ENCODE measurements at places on chromosomes 3 and 15.
A peak's percentile ranks its signal among the peaks of the same experiment; 100 is the strongest.

GRCh38 chr3:185250247-185250646, 3.6 kb downstream of the EHHADH start:
- DNase-seq, result no peak

DNA sequence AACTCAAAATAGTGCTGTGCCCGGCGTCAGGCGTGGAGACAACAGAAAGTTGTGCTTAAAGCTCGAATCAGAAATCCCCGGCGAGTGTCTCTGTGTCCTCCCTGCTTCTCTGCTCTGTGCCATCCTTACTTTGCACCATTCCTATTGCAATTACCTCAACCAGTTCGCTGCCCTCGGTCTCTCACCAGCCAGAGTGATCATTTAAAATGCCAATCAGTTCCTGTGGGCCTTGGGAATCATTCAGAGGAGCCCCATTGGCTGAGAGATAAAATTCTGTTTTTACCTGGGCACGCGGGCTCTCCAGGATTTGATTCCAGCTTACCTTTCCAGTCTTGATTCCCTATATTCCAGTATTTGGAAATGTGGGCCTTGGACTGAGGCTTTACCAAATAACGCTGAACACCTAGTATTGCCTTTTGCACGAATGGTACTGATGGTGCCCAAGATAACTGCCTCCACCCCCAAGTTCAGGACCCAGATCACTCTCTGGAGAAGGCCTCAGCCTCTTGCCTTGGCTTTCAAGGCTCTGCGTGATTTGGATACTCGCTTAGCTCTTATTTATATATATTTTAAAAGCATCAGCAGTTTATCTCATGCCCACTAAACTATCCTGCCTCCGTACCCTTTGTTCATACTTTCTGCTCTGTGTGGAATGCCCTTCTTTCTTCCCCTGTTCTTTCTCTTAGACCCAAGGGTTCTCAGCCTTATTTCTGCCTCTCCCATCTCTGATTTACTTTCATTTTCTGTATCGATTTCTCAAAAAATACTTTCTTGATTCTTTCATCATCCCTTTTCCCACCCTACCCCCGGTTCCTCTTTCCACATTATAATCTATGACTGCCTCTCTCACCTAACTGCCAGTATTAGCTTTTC, 863 bp downstream of the PSMA4 start:
- DNase-seq, result no peak

- DNase-seq, result no peak
Observed at GRCh38 chr15:29969562-29970401, 113.0 kb upstream of the GOLGA8J start.

DNA sequence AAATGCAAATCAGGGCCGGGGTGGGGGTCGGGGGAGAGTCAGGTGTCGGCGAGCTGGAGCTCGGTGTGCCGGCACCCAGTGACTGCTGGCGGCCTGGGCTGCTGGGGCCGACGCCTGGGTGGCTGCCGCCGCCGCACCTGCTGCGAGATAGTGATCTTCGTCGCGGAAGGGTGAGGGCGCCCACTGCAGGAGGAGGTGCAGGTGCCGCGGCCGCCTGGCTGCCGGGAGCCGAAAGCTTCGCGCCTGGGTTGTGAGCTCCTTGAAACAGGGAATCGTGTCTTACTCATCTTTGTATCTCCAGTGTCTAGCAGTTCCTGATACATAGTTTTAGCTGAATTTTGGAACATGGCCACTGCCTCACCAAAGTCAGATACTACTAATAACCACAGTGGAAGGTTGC, 64.0 kb upstream of the CPOX start:
- no peak for DNase-seq

- no peak for DNase-seq
Observed at GRCh38 chr3:197835509-197835908, 44.5 kb downstream of the LRCH3 start.

DNA sequence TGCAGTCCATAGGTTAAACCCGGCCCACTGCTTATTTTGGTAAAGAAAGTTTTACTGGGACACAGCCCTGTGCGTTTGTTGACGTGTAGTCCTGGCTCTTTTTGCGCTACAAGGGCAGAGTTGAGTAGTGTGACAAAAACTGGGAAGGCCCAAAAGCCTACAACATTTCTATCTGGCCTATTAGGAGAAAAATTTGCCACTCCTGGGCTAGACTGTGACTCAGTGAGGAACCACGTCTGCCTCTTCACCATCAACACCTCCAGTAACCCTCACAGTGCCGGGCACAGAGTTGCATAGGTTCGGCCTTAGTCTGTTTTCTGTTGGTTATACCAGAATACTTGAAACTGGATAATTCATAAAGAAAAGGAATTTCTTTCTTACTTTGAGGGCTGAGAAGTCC, 110.3 kb downstream of the TOP2B start:
- DNase-seq, result no peak

- no peak for DNase-seq
Observed at GRCh38 chr3:159586571-159587202, 401.9 kb upstream of the IL12A start.

DNA sequence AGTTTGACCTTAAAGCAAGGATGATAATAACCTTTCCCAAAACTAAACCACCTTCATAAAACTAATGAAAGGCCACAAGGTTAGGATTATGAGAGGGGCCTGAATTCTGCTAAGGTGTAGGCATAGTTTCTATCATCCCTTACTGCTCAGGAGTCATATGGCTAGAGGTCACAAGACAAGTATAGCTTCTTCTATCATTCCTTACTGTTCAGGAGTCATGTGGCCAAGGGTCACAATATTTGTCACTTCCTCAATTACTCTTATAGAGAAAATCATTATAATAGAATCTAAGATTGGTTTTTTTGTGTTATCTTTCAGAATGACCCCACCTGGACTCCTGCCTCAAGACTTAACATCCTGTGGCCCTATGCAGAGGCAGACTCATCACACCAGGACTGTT, 36.6 kb downstream of the HERC1 start:
- DNase-seq, result no peak

DNA sequence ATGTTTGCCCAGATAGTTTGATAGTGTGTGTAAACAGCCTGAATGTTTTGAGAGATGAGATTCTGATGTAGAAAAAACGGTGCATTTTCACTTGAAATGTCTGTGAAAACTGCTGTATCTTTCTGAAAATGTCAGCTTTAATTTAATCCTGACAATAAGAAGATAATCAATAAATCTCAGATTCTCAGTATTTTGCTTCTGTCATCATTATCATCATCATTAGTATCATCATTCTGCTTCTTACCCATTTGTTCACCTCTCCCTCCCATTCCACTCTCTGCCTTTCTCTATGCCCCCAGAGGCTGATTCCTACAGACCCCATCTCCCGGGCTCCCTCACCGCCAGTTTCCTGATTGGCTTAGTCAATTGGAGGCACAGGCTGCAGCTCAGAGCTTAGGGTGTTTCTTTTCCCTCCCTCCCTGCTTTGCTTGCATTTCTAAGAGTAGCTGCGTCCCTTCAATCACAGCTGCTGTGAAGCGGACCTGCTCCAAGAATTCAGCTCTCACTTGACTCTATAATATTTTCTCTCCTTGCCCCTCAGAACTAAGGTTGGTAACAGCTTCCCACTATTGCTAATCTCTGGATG, 8.2 kb upstream of the SNTN start:
- no peak for DNase-seq

DNA sequence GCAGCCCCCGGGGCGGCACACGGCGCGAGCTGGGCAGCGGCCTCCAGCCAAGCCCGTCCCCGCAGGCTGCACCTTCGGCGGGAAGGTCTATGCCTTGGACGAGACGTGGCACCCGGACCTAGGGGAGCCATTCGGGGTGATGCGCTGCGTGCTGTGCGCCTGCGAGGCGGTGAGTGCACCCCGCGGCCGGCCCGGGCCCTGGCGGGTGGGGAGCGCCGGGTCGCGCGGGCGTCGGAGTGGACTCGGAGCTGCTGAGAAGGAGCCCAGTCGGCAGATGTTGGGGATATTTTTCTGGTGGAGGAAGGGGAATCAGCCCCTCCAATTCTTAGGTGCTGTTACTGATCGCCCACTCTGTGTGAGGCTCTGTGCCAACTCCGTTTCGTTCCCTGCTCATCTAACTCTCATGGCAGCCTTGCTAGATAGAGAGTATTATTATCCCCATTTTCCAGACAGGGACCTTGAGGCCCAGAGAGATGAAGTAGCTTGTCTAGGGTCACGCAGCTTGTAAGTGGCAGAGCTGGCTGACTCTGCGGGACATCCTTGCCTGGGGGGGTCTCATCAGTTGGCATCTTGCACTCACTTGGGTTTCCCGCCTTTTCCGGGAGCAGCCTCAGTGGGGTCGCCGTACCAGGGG, 890 bp downstream of the CHRD start:
- no peak for DNase-seq

GRCh38 chr3:106184540-106185457, 316.0 kb upstream of the CBLB start:
- peak; percentile 76 for DNase-seq

GRCh38 chr3:185715091-185715490, 109.8 kb downstream of the IGF2BP2 start:
- no peak for DNase-seq

DNA sequence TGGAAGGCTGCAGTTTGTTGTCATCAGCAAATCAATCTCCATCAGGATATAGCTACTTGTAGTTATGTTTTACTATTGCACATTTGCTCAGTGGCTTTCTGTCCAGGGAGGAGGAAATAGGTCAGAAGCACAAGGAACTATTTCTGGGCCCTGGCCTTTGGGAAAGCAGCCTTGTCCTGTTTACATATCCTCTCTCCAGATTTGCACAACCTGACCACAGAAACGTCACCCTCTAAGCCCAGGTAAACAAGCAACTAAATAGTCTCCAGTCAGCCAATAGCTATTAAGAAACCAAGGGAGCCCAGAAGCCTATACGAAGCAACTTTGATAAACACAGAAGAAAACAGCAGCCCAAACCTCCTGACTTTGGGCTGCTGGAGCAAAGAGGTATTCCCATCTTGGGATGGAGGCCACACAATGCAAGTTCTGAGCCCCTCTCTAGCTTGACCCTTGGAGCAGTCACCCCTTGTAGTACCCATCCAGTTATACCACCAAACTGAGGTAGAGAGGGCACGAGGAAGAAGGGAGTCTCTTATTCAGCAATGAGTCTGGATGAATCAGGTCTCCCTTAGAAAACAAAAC, 2.3 kb upstream of the FEM1B start:
- DNase-seq, result no peak

DNA sequence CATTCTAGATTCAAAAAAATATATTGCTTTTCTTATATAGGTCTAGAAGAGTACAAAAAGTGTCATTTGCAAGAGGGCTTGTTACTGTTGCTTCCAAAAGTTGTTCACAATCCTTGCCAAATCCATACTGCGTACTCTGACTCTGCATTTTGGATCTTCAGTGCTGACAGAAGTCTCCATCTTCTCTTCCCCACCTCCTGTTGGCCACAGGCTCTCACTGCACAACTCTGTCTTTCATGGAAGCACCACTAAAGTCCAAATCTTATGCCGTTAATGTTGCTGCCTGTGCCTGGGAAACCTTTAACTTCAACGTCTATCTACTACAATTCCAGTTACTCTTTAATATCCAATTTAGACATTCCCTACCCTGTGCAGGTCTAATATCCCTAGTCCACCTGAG, 419.9 kb downstream of the NR2F2 start:
- DNase-seq, result no peak

DNA sequence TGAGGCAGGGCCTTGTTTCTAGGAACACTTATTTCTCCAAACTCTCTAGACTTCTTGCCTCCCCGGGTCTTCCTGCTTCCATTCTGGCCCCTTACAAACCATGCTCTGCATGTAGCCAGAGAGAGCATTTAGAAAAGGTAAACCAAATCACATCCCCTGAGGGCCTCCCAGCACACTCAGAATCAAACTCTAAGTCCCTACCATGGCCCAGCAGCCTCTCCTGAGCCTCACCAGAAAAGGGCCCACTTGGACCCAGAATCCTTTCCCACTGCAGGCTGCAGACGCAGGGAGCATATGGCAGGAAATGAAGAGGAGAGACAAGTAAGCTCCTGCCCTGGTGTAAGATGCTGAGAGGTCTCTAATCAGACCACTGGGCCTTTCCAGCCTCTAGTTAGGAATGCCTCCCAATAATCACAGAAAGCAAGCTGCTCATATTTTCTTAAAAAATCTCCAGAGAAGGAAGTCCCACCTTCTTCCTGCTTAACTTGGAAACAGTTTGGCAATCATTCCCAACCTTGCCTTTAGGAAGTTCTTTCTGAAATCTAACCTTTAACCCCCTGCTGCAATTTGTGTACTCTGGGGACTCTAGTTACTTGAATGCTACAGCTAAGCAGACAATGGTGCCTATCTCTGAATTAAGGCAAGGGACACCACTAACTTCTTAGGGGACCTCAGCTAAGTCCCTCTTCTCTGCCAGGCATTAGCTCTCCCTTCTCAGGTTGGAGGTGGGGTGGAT, 4.2 kb downstream of the AMOTL2 start:
- no peak for DNase-seq

GRCh38 chr3:116442331-116443021, 2.8 kb downstream of the LSAMP start:
- no peak for DNase-seq

DNA sequence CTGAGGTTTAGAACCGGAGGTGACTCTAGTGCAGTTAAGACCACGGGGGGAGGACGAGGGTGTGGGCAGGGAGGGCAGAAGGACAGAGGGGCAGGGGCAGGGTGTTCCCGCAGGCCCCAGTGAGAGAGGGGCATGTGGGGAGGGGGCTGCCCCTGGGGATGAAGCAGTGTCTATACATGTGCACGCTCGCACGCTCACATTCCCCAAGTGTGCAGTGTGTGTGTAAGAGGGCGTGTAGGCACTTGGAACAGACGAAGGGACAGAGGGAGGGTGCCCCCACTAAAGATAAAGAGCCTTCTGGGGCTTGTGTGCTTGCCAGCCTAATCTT, 69.5 kb upstream of the MEF2A start:
- DNase-seq, result no peak

GRCh38 chr3:190646996-190647395, 133.1 kb downstream of the IL1RAP start:
- no peak for DNase-seq

DNA sequence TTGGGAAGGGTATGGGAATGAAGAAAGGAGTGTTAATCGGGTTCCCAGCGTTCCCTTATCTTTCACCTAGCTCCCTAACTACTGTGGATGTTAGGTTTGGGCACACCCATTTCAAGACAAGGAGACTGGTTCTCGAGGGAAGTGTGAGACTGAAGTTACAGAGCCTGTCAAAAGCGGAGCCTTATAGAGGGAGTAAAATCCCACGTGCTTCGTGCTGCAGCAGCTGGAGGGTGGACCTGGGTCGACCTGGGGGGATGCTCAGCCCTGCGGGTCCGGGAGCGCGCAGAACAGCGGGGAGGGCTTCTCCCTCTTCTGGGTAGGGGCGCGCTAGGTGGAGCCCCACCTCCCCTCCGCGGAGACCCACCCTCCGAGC, 314 bp upstream of the TMED3 start:
- no peak for DNase-seq

Measured in GM12864 (cell line).